Uterus (tissue), 4 donors: ENCODE measurements at places on chromosomes 16 and 17. TPM values are rescaled to one million over a fixed set of nuclear protein-coding genes. Genes with fewer than 3 reads are reported as not detected.

GRCh38 chr17:59643159-59644140, 23.8 kb downstream of the CLTC start:
- no peaks in the 10 kb centered on the region for H3K36me3 ChIP-seq
- H3K27ac ChIP-seq: no peak overlapping the region
- no peak overlapping the region for H3K4me3 ChIP-seq
- H3K4me1 ChIP-seq: peaks cover 8% of the 10 kb centered on the region

The CDH11 gene
- total RNA-seq: 51.8 TPM

The CA5A gene
- total RNA-seq: not detected

The PGP gene
- 2.6 TPM for total RNA-seq

- H3K27ac ChIP-seq: peak within 1 kb of the TSS; percentile 88
- H3K36me3 ChIP-seq: no peaks in the 10 kb centered on the region
- DNase-seq: peak; percentile 77
Measured at GRCh38 chr17:34254651-34255380, at the start of gene CCL2. Gene CCL2, plus strand, starts transcription at chr17:34255285. Its CDS starts 65 bp downstream, at chr17:34255350.

DNA sequence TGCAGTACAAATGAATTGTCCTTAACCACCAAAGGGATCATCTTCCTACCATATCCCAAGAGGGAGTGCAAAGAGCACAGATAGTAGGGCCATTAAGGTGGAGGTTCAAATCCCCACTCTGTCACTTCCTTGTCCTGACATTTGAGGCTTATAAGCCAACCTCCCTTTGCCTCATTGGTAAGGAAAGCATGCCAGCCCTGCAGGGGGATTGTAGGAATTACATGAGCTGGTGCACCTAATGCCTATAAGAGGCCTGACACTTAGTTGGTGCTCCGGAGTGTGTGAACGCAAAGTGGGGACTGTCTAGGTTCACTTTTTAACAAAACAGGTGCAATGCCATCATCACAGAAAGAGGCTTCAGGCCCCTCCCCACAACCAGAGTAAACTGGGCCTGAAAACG, 374.4 kb downstream of the SNX29 start:
- no peaks in the 10 kb centered on the region for H3K27me3 ChIP-seq
- no peak for DNase-seq
- H3K4me3 ChIP-seq: no peak overlapping the region

GRCh38 chr17:48505788-48506187, 25.0 kb downstream of the HOXB1 start:
- H3K27ac ChIP-seq: no peak overlapping the region
- H3K4me3 ChIP-seq: no peak overlapping the region
- no peak for DNase-seq
- no peaks in the 10 kb centered on the region for H3K27me3 ChIP-seq

GRCh38 chr16:87380403-87380802, 3.2 kb downstream of the FBXO31 start:
- no peaks in the 10 kb centered on the region for H3K27me3 ChIP-seq
- H3K4me1 ChIP-seq: peaks cover 4% of the 10 kb centered on the region
- H3K27ac ChIP-seq: peak overlapping the region; percentile 95

DNA sequence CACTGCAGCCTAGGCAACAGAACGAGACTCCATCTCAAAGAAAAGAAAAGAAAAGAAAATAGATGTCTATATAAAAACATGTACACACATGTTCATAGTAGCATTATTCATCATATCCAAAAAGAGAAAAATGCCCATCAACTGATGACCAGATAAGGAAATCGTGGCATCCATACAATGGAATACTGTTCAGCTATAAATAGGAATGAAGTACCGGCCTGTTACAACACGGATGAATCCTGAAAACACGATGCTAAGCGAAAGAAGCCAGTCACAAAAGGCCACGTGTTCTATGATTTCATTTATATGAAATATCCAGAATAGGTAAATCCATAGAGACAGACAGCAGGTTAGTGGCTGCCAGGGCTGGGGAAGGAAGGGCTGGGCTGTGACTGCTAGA, 65.8 kb downstream of the TBC1D16 start:
- H3K36me3 ChIP-seq: no peaks in the 10 kb centered on the region
- H3K27ac ChIP-seq: no peak overlapping the region
- H3K4me1 ChIP-seq: no peaks in the 10 kb centered on the region
- DNase-seq: no peak
- no peak overlapping the region for H3K4me3 ChIP-seq
- H3K27me3 ChIP-seq: no peaks in the 10 kb centered on the region

GRCh38 chr17:68516732-68517131, 4.5 kb downstream of the PRKAR1A start:
- no peak overlapping the region for H3K27ac ChIP-seq
- no peak for DNase-seq
- H3K4me1 ChIP-seq: no peaks in the 10 kb centered on the region
- no peaks in the 10 kb centered on the region for H3K27me3 ChIP-seq
- no peak overlapping the region for H3K4me3 ChIP-seq

- no peaks in the 10 kb centered on the region for H3K4me1 ChIP-seq
- H3K27ac ChIP-seq: no peak overlapping the region
- DNase-seq: no peak
Measured at GRCh38 chr17:1898332-1898731, 68.5 kb downstream of the RPA1 start.

GRCh38 chr16:51592001-51592501, 441.0 kb upstream of the SALL1 start:
- H3K36me3 ChIP-seq: no peaks in the 10 kb centered on the region
- no peak overlapping the region for H3K4me3 ChIP-seq
- H3K27ac ChIP-seq: no peak overlapping the region
- H3K4me1 ChIP-seq: no peaks in the 10 kb centered on the region
- DNase-seq: no peak
- no peaks in the 10 kb centered on the region for H3K27me3 ChIP-seq

GRCh38 chr17:69908626-69909368, 166.2 kb upstream of the KCNJ16 start:
- no peaks in the 10 kb centered on the region for H3K36me3 ChIP-seq
- no peaks in the 10 kb centered on the region for H3K4me1 ChIP-seq
- no peak for DNase-seq
- no peaks in the 10 kb centered on the region for H3K27me3 ChIP-seq
- H3K27ac ChIP-seq: no peak overlapping the region

DNA sequence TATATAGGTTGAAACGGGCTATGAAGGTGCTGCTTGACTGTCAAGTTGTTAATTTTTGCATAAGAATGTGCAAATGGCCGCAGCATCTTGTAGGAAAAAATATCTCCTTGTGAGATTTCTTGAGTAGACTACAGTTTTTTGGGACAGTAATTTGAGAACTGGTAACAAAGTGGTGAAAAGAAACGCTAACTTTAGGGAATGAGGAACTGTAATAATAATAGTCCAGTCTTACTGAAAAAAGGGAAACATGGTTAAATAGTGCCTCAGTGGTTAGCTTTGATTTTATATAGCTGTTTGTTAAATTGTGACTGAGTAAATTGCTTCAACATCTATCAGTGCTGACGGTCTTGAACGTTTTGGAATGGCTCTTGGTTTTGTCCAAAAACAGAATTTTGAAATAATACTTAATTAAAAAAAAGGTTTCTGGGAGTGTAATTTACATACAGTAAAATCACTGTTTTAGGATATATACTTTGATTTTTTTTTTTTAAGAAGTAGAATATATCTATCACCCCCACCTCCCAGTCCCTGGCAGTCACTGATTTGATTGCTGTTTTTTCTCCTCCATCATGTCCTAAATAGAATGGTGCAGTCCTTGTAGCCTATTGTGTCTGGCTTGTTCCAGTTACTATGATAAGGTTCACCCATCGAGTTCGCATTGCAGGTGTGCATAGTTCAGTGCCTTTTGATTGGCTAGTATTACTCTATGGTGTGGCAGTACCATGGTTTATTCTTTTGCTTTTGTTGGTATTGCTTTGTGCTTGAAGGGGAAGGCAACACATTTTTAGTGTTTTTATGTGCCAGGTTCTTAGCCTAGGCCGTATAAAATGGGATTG, 2.8 kb downstream of the HAPSTR1 start:
- no peak overlapping the region for H3K27ac ChIP-seq
- no peaks in the 10 kb centered on the region for H3K36me3 ChIP-seq
- H3K4me3 ChIP-seq: peak overlapping the region; percentile 100

The RABEP2 gene
- 12.7 TPM for total RNA-seq
